Stimulated activated CD8-positive, alpha-beta memory T cell treated with anti-CD3 and anti-CD28 coated beads, Interleukin-7, amount 100 ng/mL, for 4 hours (primary cell): ENCODE measurements at places on chromosomes 13 and 19.
A peak's percentile ranks its signal among the peaks of the same experiment; 100 is the strongest.

GRCh38 chr13:41516760-41517159 is 59.4 kb downstream of the RGCC start:
- DNase-seq: no peak

- DNase-seq: no peak
These were observed 3.3 kb upstream of the ZNF420 start for GRCh38 chr19:37074819-37075362.

GRCh38 chr13:21413013-21413412 is 46.1 kb downstream of the ZDHHC20 start:
- no peak for DNase-seq

- DNase-seq: no peak
These were observed 473.1 kb downstream of the KLF12 start for GRCh38 chr13:73661066-73661465.

- DNase-seq: peak; percentile 63
These were observed 36.3 kb downstream of the ELF1 start for GRCh38 chr13:40982772-40983171.

DNA sequence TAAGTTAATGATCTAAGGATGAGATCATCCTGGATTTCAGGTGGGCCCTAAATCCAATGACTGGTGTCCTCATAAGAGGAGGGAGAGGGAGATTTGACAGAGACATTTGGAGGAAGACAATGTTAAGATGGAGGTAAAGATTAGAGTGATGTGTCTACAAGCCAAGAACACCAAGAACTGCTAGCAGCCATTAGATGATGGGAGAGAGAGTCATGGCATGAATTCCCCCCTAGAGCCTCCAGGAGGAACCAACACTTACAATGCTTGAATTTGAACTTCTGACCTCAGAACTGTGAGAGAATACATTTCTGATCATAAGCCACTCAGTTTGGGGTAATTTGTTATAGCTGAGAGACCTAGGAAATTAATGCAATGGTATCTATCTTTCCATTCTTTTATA is 68.1 kb upstream of the RFXAP start:
- DNase-seq: no peak

DNA sequence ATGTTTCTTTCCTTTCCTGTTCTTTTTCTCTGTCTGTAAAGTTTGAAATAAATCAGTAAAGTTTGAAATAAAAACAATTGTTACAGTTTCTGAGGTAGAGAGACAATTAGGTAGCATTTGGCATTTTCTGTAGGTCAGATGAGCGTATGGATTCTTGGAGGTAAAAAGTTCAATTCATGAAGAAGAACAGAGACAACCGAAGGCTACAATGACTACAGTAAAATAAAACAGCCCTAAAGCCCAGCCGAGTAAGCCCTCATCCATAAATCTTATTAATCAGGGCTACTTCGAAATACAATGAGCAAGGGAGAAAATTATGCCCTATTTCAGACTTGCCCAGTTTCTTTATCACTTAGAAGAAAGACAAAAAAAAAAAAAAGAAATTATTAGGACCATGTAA is 941.9 kb upstream of the SLC10A2 start:
- no peak for DNase-seq

- DNase-seq: no peak
These were observed 36.4 kb upstream of the SERPINE3 start for GRCh38 chr13:51303063-51303552.

DNA sequence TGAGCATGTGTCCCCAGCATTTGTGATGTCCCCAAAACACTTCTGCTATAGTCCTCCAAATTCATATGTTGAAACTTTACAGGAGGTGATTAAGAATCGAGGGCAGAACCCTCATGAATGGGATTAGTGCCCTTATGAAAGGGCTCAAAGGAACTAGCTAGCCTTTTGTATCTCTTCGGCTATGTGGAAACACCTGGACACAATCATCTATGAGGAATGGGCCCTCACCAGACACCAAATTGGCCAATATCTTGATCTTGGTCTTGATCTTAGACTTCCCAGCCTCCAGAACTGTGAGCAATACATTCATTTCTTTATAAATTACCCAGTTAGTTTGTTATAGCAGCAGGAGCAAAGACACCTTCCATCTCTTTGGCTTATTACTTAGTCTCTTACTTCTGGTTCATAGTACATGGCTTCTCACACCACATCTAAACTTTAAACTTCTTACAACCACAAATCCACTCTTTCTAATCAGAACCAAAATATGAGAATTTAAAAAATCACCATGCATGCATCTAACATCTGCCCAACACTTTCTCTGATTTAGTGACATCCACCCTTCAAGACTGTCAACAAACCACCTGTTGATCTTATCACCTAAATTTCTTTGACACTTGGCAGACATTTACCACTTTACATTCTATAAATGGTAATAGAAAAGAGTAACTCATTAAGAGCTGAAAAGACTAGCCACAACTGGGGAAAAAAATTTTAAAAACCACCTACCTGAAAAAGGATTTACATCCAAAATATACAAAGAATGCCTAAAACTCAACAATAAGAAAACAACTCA is 6.7 kb upstream of the SERPINE3 start:
- no peak for DNase-seq

DNA sequence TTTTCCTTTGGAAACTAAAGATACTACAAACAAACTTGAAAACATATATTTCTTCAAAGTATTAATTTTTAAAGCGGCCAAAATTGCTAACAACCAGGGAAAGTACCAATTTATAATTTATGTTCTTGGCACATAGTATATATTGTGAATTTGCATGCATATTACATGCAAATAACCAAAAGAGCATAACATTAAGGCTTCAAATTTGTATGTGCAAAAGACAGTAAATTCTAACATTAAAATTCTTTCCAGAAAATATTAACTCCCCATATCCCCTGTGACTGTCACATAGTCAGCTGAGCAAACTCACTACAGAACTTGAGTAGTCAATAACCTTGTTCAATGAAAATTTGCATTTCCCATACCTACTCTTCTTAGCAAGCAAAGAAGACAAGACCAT is 133.4 kb downstream of the ENOX1 start:
- no peak for DNase-seq

- DNase-seq: no peak
These were observed 241.4 kb downstream of the LACC1 start for GRCh38 chr13:44120849-44121755.

DNA sequence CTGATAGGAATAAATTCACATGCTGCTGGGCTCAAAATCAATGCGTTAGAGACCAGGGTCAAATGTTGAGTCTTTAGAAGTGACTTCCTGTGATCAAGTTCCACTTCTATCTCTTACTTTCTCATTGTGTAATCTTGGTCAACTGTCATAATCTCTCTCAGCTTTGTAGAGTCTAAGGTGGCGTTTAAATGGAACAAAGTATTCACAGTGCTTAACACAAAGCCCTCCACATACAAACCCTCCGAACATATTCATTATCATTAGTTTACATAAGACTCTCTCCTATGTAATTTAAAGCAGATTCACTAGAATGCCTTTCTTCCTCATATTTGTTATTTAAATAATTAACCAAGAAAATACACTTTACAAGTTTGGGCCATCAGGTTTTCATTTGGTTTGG is 1044.1 kb downstream of the EFNB2 start:
- DNase-seq: no peak

GRCh38 chr13:108426893-108427292 is 157.4 kb downstream of the TNFSF13B start:
- no peak for DNase-seq

GRCh38 chr13:48078251-48078656 is 16.6 kb downstream of the MED4 start:
- no peak for DNase-seq

DNA sequence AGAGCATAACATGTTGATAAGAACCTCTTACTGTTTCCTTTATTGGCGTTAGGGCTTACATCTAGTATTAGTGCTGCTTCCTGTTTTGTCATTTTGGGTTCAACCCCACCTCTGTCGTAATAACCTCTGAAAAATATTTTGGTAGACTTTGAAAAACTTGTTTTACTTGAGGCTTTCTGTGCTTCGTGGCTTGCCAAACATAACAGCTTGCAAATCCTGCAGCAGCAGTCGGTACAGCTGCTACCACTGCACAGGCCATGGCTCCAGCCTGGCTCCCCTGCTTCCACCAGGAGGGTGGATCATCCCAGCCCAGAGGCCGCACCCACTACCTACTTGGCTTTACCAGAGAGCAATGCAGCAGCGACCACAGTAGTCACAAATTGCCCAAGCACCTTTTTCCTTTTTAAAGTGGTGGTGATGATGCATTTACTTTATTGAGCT is 11.8 kb upstream of the CEACAM4 start:
- DNase-seq: no peak
